Esophagus squamous epithelium (tissue), 5 donors: ENCODE measurements at places on chromosomes 5 and 9.

GRCh38 chr9:131398204-131398603 is 4.3 kb downstream of the PRRC2B start:
- no peak for DNase-seq

- DNase-seq, result no peak
These were observed 293.8 kb downstream of the CWC27 start for GRCh38 chr5:65062469-65063083.

DNA sequence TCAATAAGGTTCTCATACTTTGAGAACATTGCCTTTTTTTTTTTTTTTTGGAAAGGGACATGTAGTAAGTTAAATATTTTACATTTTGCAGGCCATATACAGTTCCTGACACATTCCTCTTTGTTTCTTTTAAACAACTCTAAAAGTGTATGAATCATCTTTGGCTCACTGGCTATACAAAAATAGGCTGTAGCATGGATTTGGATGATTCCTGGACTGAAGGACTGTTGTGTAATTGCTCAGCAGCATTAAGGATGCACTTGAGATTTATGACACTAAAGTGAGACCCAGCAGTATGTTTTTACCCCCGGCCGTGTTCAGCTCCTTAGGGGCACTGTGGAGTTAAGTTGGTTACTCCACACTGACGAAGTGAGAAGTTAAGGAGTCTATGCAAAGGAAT is 41.3 kb downstream of the VPS13A start:
- no peak for DNase-seq

GRCh38 chr5:33939556-33940262 is 3.5 kb downstream of the RXFP3 start:
- no peak for DNase-seq

DNA sequence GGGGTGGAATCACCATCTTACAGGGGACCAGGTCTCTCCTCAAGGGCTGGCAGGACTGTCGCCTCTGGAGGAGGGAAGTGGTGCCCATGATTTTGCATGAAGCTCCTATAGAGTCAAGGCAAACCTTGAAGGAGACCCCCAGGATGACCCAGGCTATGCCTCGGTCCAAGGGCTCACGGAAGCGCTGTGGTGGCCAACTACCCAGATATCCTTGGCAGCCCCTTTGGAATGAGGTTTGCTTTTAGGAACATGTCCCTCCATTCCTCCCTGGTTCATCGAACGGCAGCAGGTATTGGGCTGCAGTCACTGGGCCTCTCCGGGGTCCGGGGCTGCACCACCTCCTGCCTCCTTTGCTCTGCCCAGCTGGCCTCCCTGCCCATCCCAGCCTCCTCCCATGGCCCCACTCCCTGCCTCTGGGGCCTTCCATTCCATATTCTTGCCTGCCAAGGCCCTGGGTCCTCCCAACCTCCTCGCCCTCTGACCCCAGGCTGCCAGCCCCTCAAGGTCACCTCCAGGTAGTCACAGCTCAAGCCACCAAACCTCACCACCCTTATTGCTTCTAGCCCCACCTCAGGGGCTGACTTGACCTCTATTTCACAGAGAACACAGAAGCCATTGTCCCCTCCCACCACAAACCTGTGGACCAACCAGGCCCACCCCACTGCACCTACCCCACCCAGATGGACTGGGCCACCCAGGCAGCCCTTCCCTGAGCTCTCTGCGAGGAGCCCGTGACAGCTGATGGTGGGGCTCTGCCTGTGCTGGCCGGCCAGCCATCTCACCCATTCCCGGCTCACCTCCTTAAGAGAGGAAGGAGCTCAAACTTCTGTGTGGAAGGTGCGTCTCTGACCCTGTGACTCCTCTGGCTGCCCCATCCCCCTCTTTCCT is 3.6 kb upstream of the IL3 start:
- DNase-seq, result no peak

- DNase-seq, result no peak
These were observed 679 bp downstream of the SMC5 start for GRCh38 chr9:70259512-70259802.
